Jurkat, Clone E6-1 (cell line): ENCODE measurements at places on chromosomes 7 and 10.
A peak's percentile ranks its signal among the peaks of the same experiment; 100 is the strongest.

GRCh38 chr10:3109633-3110032 is 42.3 kb downstream of the PFKP start:
- DNase-seq, result no peak

GRCh38 chr7:99133766-99134564 is 9.9 kb downstream of the SMURF1 start:
- no peak for DNase-seq

DNA sequence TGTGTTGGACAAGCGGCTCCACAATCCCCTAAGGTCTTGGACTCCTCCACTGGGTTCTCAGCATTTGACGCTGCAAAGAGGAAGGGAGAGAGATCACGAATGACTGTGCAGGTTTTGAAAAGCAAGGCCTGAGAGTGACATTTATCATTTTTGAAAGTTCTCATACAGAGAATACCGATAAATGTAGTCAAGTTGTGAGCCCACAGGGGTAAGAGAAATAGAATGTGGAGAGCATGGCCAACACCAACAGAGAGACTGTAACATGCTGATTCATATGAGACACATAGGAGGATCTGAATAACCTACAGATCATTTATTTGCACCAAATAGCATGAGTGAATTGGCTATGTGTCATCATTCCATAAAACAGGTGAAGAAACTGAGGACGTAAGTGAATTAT is 230.5 kb upstream of the MBL2 start:
- no peak for DNase-seq

DNA sequence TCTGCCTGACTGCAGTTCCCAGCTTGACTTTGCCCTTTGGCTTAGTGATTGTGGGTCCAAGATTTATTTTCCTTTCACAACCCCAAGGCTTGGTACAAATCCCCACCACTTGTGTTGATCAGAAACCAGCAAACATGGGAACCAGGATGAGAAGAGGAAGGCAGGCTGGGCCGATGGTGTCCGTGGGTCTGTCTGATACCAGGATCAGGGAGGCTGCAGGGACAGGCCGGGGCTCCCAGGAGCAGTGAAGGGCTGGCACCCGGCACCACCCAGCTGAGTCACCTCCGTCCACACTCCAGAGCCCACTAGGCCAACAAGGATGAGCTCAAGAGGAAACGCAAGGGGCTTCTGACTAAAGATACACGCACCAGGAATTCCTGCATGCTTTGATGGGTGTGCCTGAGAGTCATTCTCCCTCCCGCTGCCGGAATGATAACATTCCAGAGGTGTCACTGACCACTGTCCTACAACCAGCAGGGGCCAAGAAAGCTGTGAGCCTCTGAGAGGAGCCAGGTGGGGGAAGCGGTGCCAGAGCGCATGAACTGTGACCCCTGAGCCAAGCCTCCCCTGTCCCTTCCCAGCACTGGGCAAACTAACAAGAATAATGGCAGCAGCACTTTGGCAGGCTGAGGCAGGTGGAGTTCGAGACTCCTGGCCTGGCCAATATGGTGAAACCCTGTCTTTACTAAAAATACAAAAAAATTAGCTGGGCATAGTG is 29.2 kb upstream of the PROSER2 start:
- DNase-seq, result no peak

DNA sequence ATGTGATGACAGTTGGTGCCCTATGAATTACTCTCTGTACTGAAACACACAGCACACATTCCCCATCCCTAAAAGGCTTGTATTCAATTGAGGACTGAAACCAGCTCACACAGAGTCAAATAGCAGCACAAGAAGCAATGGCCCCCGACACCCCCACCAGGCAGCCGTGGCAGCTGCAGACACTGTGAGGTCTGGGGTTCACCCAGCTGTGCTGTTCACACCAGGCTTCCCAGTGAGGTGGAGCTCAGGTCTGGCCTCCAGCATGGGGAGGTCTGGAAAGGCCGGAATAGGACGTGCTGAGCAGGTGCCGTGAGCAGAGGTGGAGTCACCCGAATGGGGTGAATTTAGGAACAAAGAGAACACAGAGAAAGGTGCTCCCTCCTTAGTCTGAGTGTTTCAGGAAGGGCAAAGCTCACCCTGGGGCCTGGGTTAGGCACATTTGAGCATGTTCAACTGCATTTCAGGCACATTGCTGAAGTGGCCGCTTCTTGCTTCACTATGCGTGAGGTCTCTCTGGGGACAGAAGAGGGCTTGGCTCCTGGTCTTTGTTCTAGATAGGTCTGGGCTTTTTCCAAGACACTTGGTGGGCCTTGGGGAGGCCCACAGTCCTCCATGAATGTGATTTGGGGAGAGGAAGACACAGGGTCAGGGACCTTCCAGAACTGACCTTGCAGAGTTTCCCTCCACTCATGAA is 41.1 kb downstream of the C10orf120 start:
- no peak for DNase-seq

DNA sequence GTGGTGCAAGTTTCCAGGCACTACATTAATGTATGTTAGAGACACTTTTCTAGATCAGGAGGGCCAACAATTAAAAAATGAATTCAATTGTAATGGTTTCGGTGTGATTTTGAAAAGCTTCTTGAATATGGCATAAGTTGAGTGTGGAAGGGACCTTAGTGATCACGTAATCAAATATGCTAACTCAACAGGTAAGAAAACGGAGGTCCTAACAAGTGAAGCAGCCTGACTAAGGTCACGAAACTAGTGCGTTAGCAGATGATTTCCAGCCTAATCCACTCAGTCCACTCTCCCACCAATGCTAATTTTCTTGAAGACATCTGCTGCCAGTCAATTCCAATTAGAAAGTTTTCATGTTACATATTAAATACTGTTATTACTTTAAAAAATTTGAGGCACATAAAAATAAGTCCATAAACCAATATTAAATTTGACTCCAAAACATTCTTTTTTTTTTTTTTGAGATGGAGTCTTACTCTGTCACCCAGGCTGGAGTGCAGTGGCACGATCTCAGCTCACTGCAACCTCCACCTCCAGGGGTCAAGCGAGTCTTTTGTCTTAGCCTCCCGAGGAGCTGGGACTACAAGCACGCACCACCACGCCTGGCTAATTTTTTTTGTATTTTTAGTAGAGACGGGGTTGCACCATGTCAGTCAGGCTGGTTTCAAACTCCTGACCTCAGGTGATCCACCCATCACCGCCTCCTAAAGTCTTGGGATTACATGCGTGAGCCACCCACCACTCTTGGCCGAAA is 2.3 kb upstream of the RSBN1L start:
- no peak for DNase-seq

DNA sequence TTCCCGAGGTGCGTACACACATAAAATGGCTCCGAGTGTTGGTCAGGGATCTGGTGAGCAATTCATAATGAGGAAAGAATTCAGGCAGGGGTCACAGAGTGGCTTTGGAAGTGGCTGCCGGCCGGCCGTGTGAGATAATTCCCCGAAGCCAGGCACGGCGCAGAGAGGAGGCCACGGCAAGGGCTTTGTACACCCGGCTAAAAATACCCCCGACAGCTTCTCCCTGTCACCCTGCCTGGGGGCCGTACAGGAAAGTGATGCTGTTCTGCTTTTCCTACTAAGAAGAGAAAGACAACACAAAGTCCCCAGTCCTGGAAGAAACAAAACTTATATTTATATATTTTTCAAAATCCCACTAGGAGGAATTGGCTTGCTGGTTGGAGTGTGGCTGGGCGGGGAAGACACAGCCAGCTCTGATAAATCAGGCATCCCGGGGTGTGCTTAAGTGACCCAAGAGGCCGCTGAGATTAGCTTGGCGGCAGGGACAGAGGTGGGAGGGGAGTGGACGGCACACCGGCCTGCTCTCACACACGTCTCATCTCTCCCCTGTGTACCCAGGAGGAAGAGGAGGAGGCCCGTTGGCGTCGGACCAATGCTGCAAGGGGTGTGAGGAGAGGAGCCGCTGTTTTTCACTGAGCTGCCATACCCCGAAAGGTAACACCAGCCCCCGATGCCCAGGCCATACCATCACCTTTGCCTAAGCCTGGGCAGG is 70.5 kb downstream of the ZMIZ1 start:
- DNase-seq, result no peak

GRCh38 chr7:99380032-99380822 is 5.7 kb downstream of the ARPC1B start:
- peak; percentile 59 for DNase-seq

- DNase-seq, result no peak
These were observed 2.6 kb upstream of the BMPR1A start for GRCh38 chr10:86753638-86754434.

- DNase-seq, result no peak
These were observed 35.3 kb downstream of the AMZ1 start for GRCh38 chr7:2723138-2723850.

DNA sequence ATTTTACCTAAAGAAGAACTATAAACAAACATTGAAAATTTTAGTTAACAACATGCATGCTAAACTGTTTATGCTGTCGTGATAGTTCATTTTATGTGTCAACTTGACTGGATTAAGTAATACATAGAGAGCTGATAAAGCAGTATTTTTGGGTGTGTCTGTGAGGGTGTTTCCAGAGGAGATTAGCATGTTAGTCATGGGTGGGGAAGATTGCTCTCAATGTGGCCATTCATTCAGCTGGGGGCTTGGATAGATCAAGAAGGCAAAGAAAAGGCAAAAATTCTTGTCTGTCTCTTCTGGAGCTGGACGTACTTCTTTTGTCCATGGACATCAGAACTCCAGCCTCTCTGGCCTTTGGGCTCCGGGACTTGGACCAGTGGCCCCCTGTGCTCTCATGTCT is 172.9 kb upstream of the SEMA3E start:
- no peak for DNase-seq

- no peak for DNase-seq
These were observed 46.6 kb downstream of the BPGM start for GRCh38 chr7:134693256-134693655.

- no peak for DNase-seq
These were observed 11.1 kb downstream of the HOXA4 start for GRCh38 chr7:27119412-27119911.

DNA sequence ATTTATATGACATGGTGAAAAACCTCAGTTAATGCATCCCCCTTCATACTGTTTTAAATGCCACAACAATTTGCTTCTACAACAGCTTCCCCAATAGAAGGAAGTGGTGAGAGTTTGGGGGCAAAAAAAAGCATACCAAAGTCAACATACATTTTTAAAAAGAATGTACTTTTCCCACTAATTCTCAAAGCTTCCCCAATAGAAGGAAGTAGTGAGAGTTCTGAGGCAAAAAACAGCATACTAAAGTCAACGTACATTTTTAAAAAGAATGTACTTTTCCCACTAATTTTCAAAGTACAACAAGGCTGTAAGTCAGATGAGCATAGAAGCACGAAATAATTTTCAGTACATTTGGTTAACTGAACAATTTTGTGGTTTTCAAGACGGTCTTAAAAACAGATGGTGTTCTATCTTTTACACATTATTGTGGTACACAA is 24.0 kb downstream of the WASL start:
- peak; percentile 85 for DNase-seq

- no peak for DNase-seq
These were observed 19.8 kb upstream of the ATE1 start for GRCh38 chr10:121947343-121948330.

DNA sequence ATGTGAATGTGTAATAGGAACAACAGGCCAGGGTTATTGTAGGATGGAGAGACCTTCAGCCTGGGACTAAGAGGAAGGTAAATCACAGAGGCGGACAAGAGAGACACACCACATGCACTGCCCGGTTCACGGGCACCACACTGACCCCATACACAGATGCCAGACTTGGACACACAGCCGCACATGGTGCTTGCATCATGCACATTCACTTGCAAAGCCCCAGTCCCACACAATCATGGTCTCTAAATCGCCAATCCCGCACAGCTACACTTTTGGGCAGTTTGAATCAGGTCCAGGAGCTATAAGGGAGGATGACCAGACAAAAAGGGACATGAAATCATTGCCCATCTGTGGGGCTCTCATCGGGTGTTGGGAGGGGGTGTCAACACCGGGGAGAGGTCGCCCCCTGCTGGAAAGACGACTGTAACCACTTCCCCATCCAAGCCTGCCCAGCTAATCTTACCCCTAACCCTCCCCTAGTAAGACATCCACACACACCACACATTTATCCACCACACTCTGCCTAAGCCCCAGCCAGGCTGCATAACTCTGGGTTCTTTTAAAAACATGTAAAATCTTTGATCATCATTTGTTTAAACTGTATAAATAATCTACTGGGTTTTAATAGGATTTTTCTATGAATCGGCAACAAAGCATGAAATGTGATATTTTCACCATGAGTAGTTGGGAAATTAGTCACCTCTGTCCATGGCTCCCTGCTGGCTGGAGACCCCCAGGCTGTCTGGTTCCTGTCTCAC is 40.5 kb upstream of the SLF2 start:
- DNase-seq, result peak; percentile 63

DNA sequence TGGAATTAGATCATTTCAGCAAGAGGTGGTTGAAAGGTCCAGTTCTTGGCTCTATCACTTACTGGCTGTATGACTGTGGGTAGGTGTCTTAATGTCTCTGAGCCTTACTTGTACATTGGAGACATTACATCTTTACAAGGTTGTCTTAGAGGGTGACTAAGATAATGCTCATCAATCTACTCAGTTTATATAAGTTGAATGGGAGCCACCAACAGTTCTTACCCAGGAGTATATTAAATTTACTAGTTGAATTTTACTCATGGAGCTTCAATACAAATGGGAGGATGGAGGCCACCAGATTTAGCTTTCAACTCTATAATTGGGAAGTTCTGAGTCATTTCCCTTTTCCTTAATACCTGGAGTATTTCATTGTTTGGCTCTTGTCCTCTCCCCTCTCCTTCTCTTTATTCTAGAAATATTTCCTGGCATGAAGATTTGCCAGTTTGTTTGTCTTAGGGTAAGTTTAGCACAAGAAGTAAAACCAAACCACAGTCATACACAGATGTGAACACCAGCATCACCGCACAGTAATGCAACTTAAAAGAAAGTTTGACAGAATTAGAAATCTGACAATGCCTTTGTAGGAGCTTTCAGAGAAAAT is 222.8 kb downstream of the LRMDA start:
- DNase-seq, result no peak

DNA sequence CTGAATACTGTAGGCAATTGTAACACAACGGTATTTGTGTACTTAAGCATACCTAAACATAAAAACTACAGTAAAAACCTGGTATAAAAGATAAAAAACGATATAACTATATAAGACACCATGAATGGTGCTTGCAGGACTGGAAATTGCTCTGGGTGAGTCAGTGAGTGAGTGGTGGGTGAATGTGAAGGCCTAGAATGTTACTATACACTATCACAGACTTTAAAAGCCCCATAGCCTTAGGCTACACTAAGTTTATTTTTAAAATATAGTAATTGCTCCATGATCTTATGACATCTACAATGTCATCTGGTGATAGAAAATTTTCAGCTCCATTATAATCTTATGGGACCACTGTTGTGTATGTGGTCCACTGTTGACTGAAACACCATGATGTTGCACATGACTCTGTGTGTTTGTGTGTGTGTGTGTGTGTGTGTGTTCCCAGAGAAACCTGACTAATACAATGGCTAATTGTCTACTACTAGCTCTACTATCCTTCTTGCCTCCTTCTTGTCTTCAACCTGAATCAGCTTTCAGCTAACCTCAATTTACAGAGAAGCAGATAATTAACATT is 27.6 kb upstream of the PRPF18 start:
- no peak for DNase-seq

- no peak for DNase-seq
These were observed 62.2 kb downstream of the ST7 start for GRCh38 chr7:117015258-117016184.
